ENCODE measurements at places on chromosomes 13 and 19. TPM values are rescaled to one million over a fixed set of nuclear protein-coding genes. Genes with fewer than 3 reads are reported as not detected.

DNA sequence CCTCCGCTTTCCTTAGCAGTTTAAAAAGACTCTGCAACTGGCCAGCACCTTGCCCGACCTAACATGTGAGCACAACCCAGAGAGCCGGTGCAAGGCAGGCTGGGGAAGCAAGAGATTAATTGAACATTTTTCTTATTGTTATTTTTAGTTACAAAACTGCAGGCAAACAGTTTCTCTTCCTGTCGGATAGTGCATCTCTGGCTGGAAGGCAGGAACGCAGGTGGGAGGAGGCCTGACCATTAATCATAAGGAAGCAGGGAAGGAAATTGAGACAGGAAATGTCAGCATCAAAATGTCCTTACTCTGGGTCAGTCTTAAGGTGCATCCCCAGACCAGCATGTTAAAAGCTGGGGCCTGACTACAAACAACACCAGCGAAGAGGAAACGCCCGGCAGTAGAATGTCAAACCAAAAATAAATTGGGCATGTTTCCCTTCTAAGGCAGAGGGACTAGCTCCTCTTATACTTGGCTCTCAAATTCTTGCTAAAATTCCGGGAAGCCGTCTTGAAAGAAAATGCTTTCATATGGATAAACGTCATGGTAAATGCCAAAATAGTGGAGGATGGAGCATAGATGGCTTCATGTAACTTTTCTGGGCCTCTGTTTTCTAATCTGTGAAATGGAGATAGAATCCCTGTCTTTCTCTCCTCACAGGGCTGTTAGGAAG lies 226.8 kb downstream of the RAP2A start:
- no peak for DNase-seq

GRCh38 chr19:12833738-12834565 lies 427 bp downstream of the RTBDN start:
- DNase-seq = no peak

- DNase-seq = peak; percentile 98
Observed at GRCh38 chr19:2427429-2428320, at the start of gene TIMM13. TIMM13 (minus strand) TSS chr19:2427586; CDS start chr19:2427533, 53 bp downstream.

GRCh38 chr19:7670790-7671189 lies 1.9 kb downstream of the RETN start:
- no peak for DNase-seq

DNA sequence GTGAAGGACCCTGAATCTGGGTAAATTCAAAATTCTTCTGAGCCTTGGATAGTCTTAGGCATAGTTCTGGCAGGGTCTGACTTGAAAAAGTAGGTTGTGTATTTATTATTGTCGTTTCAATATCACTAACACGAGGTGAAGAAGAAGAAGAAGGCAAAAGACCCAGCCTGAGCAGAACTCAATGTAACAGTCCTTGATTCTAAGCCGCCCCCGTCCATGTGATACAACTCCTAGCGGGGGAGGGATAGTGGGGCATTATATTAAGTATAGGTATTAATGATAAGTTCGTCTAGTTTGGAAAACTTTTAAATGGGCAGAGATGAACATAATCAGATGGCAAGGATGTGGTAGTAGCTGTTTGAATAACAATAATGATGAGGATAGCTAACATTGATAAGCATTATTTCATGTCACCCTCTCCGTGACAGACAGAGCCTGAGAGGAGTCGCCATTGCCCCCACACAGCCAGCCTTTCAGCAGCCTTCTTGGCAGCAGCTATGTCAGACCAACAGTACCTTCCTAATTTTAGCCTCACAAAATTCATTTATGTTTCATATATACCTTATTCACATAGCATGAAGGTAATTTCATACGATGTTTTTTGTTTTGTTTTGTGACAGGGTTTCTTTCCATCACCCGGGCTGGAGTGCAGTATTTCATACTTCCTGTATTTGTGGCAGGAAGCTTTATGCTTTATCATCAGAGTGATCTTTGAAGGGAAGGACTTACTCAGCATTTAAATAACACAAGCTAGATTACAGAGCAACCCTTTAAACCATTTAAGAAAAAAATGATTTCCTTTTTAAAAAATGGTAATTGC lies 64.4 kb upstream of the NPAS1 start:
- no peak for DNase-seq

GRCh38 chr19:16599655-16600346 lies 27.6 kb upstream of the SLC35E1 start:
- DNase-seq = no peak

DNA sequence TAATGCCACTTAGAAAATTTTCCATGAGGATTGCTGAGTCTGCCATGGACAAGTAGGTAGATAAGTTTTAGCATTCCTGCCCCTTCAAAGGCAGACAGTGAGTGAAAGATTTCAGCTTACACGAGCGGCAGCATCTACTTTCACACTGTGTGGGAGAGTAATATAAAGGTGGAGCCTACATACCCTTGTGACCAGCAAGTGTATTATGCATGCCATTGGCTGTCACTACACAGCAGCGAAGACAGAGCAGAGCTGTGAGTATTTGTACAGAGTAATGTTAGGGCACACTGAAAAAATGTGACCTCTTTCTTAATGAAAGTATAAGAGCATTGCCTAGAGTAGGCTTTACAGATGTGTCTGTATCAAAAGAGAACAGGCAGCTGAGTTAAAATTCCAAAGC lies 14.0 kb downstream of the SLITRK6 start:
- no peak for DNase-seq

GRCh38 chr13:76823969-76824368 lies 62.2 kb downstream of the KCTD12 start:
- no peak for DNase-seq

DNA sequence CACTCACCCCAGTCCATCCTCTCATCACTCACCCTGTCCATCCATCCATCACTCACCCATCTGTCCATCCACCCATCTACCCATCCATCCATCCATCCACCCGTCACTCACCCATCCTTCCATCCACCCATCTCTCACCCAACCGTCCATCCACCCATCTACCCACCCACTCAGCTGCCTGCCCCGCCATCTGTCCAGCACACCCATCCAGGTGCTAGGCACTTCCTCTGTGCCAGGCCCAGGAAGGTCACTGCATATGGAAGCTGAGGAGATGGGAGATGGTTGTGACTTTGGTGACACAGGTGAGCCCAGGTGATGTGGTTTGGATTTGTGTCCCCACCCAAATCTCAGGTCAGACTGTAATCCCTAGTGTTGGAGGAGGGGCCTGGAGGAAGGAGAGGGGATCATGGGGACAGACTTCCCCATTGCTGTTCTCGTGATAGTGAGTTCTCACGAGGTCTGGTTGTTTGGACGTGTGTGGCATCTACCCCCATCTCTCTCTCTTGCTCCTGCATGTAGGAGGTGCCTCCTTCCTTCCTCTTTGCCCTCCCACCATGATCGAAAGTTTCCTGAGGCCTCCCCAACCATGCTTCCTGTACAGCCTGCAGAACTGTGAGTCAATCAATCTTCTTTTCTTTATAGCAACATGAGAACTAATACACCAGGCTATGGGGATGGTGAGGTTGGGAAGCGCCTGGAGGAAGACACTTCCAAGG lies 15.9 kb upstream of the C13orf46 start:
- DNase-seq = no peak

GRCh38 chr19:13037731-13038130 lies 42.5 kb downstream of the NFIX start:
- DNase-seq = no peak

GRCh38 chr13:110006304-110006703 lies 219.9 kb upstream of the IRS2 start:
- no peak for DNase-seq

DNA sequence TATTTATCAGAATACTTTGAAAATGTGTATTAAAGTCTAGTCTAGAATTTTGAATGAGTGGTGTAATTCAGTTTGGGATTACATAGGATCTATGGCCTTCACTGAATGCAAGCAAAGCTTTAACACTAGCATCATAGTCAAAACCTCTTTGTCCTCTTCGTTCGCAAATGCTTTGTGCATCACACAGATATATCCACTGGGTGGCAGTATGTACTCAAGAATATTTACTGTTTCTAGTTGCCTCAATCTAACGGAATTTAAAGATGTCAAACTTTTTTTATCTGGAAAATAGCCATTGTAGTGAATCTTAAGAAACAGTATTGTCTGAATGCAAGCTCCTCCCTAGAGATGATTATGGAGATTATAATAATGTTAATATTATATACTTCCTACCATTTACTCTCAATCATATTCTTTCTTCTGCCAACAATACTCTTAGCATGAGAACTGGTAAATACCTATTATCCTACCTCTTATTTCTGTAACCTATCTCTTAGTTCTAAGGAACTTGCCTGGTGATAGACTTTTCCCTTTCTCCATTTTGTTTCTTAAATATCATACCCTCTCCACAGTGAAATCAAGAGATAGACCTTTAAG lies 25.8 kb downstream of the LACC1 start:
- no peak for DNase-seq

The KLK11 gene
- total RNA-seq = 12.5 TPM

The DENND1C gene
- total RNA-seq = 0.30 TPM

The NALCN gene
- total RNA-seq = 21.1 TPM

The MAST1 gene
- not detected for total RNA-seq

The ENOX1 gene
- total RNA-seq = 2.4 TPM

The RNF6 gene
- 14.1 TPM for total RNA-seq

The ZNF14 gene
- total RNA-seq = 4.6 TPM

All from right atrium auricular region (tissue), 2 donors.